Left lung (tissue), 14 donors: ENCODE measurements at places on chromosomes 2 and 18. TPM values are rescaled to one million over a fixed set of nuclear protein-coding genes. Genes with fewer than 3 reads are reported as not detected.

COLEC11 gene
- 1.4 TPM for total RNA-seq

NMUR1 gene
- total RNA-seq: 1.1 TPM

PMAIP1 gene
- total RNA-seq: 5.9 TPM

IKZF2 gene
- 11.2 TPM for total RNA-seq

DNA sequence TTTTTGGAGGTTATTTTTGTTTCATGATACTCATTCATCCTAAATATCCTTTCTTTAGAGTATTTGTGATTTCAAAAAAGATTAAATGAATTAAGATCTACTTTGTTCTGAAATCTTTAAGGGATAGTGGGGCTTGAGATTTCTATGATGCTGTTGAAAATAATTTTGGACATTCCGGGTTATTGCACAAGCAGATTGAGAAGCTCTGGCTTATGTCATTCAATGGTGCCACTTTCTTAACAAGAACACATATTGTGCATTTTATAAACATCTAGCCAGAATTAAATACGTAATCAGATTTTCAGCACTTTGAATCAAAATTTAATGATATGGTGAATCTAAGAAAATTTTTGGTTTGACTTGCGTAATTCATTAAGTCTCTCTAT is 207.7 kb upstream of the COL3A1 start:
- no peak for DNase-seq

GRCh38 chr2:48107326-48107925 is 201.1 kb upstream of the FBXO11 start:
- no peak for DNase-seq

DNA sequence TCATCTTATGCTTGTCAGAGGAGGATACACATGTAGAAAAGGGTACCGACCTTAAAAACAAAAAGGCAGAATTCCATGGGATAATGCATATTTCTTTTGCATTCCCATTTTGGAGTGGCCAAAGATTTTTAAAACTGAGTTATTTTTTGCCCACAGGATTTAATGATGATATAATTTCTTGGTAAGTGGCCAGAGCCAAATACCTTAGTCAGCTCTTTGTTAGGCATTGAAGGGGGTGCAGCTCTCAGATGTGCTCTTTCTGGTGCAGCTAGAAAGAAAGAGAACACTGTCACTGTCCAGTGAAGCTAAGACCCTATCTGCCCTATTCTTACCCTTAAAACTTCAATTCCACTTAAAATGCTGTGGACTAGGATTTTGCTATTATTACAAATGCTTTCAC is 10.8 kb downstream of the COQ10B start:
- DNase-seq: no peak

GRCh38 chr18:33916200-33916599 is 308.5 kb downstream of the NOL4 start:
- DNase-seq: no peak

DNA sequence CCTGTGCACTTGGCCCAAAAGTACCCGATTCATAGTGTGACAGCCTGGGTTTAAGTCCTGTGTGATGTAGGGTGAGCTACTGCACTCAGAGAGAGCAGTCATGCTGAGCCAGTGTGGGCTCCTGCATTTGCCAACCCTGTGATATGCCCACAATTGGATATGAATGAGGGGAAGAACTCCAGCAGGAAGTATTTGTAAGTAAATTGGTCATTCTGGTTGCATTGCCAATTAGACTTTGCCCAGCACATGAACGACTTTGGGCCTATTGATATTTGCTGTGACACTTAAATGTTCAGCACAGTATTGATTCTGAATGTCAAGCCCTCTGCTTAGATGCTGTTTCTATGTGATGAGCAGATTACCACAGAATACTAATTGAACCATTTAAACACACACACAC is 570.9 kb downstream of the PIK3C3 start:
- DNase-seq: no peak

DNA sequence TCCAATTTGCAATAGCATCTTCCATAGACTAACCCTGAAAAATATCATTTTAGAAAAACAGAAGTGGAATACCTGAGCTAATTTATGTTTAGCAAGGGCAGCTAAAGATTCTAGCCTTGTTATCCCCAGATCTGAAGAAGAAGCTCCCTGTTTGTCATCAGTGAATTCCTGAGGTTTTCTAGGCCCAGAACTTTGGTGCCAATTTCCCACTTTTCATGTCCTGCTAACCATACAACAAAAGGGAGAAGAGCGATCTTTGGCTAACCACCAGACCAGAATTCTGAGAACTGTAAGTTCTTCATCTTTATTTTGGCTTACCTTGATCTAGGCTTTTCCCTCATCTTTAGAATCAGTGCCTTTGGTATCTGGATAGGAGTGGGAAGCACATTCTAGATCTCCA is 51.3 kb upstream of the RASGRP3 start:
- DNase-seq: no peak

GRCh38 chr2:64942693-64943092 is 46.5 kb upstream of the SLC1A4 start:
- no peak for DNase-seq

DNA sequence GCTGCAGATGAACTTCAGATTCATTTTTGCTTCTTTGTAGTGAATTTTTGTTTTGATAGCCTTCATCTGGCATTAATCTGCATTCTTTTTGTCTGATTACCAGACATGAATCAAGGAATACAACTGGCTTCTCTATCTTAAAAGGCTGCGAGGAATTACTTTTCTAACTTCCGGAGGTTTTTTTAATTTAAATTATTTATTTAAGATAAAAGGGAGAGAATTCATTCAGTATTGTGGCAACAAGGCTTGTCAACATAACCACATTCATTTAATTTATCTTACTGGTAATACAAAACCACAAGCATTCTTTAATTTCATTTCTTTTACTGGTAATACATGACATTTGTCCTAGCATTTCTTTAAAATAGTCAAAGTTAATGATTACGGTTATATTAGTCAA is 36.0 kb downstream of the CSRNP3 start:
- no peak for DNase-seq

DNA sequence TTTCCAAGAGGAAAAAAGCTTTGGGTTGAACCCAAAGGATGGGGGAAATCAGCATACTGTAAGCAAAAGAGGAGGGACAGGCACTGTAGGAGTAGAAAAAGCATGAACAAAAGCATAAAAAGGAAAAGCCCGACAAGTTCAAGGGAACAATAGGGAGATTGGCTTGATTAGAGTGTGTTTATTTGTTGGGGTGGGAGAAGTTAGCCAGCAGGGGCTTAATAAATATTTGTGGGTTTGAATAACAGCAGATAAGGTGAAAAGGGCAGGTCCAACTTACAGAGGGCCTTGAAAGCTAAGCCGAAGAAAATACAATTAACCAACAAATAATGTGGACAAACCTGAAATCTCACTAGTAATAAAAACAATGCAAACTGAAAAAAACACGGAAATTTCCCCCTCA is 126.7 kb downstream of the THADA start:
- no peak for DNase-seq

GRCh38 chr18:37465958-37466357 is 99.6 kb downstream of the CELF4 start:
- DNase-seq: no peak
